ENCODE measurements at places on chromosomes 2 and 18.
A peak's percentile ranks its signal among the peaks of the same experiment; 100 is the strongest.

- no peak for DNase-seq
Observed at GRCh38 chr2:176202491-176202890, 14.0 kb downstream of the HOXD1 start.

DNA sequence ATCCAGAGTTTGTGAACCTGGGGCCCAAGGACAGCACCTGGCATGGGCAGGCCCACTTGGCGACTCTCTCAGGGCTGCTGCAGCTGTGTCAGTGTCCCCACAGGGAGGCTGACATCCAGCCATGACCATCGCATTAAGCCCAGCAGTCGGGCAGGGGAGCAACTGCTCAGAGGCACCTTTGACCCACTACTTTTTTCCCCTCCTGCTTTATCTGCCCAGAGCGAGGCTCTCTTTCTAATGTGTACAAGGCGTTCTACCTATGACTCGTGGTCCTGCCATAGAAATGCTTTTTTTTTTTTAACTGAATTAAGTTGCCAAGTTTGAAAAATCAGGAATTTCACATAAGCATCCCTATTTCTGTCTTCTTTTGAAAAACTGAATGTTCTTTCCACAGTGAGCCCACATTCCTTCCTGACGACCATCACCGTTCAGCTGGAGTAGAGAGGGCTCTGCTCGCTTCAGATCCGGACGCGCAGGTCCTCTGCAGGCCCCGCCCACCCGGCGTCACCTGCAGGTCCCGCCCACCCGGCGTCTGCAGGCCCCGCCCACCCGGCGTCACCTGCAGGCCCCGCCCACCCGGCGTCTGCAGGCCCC lies 403 bp upstream of the CLUL1 start:
- DNase-seq: no peak

DNA sequence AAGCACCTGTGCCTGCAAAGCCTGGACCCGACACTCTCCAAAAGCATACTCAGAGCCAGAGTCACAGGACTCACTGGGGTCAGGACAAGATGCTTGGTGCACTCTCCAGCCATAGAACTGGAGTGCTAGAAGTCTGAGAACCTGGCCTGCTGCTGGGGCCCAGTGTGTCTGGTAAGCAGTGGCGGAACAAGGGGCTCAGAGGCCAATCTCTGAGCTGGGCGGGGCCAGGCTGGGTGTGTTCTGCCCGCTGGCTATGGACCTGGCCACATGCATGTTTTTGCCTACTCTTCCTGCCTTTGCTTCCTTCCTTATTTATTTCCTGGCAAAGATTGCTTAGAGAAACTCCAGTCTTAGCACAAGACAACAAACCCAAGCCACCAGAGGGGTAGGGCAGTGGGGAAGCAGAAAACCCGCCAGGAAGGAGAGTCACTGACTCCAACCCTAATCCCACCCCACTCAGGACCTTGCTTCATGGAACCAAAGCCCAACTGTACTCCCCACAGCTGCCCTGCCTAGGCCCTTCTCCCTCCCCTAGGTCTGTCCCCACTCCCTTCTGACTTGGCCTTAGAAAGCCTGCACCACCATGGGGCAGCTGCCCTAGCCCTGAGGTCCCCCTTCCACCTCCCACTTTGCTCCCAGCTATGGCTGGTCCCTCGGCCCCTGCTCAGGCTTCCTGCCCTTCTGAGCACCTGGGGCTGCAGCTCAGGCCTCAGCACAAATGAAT lies 315.5 kb downstream of the CELF4 start:
- no peak for DNase-seq

GRCh38 chr2:3602553-3603339 lies 7.8 kb downstream of the COLEC11 start:
- no peak for DNase-seq

GRCh38 chr18:56327191-56327885 lies 311.1 kb downstream of the TXNL1 start:
- no peak for DNase-seq

DNA sequence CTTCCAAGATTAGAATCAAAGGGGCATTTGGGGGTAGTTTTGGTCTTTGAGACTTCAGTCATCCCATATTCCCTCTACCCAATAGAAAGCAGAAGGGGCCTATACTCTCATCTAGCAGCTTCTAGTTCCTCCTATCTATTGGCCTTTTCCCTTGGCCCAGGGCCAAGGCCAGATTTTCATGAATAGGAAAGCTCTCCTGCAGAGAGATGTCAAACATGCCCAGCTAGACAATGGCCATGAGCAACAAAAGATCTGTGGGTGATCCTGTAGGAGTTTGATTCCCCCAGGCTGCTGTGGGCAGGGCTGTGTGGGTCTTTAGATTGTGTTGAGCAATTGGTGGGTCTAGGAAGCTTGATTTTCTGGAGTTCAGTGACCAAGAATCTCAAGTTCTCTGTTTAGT lies 2.9 kb upstream of the ADCYAP1 start:
- no peak for DNase-seq

GRCh38 chr2:128446049-128446873 lies 127.6 kb upstream of the HS6ST1 start:
- no peak for DNase-seq

- DNase-seq: no peak
Observed at GRCh38 chr2:171566057-171566456, 43.8 kb downstream of the CYBRD1 start.

- DNase-seq: no peak
Observed at GRCh38 chr2:216629784-216630183, 3.4 kb upstream of the IGFBP2 start.

DNA sequence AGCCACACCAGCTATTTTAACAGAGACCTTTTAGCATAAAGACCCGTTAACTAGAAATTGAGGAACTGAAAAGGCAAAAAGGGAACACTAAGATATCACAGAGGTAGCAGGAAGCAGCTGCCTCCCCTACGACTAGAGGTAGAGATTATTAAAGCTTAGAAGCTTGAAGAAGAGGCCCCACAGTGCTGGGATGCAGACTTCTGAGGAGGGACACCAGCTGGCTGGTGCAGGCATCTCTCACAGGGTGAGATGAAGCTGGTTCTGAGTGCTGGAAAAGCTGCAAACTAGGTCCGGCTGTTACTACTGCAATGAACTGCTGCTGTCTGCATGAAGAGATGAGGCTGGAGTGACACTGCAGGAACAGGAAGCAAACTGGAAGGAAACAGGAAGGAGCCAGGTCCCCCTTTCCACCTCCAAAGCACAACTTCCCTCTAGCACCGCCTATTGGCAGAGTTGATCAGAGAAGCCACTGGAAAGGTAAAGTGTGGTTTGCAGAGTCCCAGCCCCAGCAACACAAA lies 61.2 kb upstream of the MRPS9 start:
- no peak for DNase-seq

DNA sequence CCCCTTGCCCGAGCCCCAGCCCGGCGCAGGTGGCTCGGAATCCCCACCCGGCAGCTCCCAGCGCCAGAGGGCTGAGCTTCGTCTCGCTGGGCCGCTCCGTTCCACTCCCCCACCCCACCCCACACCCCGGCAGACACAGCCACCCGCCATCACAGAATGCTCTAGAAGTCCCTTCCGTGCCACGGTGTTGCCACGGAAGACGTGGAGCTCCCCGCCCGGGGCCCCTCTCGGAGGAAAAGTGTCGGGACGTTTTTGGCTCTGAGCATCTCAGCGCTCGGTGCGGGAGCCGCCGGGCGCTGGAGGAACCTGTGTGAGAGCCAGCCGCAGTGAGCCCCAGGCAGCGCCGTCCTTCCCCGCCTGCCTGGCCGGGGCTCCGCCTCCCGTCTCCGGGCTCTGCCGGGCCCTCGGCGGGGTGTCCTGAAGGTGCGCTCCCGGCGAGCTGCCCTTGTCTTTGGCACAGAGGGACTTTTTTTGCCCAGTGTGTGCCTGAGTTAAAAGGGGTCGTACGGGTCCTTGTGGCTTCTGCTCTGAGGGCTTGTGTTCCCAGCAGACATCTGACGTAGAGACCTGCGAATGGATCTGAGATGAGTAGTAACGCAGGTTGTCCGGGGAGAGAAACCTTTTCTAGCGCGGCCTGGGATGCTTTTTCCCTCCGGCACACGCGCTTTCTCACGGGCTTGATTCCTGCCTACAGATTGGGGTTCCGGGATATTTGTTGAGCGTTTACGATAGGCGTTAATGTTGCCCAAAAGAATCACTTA lies 1.8 kb downstream of the ZCCHC2 start:
- DNase-seq: peak; percentile 55

DNA sequence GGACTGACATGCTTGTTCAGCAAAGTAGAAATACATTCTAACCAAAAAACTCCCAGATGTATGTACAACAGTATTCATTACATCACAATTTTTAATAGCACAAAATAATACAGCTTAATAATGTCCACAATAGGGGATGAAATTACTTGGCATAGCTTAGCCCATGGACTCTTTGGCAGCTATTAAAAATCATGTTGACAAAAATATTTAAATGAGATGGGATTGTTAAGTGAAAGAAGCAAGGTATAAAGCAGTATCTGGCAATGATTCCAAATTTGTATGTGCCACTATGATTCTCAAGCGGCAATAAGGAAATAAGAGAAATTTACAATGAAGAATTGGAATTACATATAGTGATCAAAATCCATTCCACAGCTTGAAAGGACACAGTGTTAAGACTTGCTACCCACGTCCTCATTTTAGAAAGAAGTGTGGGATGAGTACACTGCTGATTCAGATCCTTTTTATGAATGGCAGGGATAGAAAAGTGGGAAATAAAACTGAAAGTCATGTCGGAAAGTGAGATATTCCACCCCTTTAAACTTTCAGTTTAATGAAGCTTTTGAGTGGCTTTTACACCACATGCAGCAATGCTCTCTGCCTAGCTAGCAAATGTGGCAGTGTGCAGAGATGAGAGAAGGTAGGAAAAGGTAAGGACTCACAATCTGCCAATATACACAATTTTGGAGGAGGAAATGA lies 2.4 kb downstream of the GAREM1 start:
- DNase-seq: no peak

DNA sequence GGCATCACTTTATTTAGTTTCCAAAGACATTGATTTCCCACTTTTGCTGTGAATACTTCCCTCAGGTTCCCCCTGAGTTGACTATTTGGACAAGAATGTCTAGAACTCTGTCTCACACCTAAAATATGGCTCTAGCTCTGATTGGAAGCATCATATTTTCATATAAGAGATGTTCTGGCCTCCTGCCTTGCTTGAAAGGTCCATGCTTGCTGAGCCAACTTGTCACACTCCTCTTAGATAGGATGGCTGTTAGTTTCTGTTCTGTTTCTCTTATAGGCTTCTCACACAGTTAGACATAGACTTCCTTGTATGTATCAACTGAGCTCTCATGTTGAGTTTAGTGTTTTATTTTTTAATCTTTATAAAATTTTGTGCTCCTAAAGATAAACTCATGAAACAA lies 87.1 kb downstream of the CNTNAP5 start:
- no peak for DNase-seq

DNA sequence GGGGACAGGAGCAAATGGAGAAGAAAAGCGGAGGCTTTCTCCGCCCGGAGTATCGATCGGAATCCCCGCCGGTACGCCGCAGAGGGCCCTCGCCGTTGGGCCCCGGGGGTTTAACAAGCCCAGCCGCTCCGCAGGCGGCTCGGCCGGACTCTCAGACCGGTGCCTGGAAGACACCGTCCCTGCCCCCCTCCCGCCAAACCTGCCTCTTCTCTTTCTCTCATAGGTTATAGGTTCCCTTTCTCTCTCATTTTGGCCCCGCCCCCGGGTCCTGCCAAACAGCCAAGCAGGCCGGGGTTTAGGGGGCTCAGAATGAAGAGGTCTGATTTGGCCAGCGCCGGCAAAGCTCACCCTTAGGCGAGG lies 4.4 kb downstream of the ONECUT2 start:
- DNase-seq: no peak

- DNase-seq: no peak
Observed at GRCh38 chr2:151862700-151863099, 34.5 kb upstream of the ARL5A start.

GRCh38 chr18:8003878-8004675 lies 437.0 kb downstream of the PTPRM start:
- no peak for DNase-seq

DNA sequence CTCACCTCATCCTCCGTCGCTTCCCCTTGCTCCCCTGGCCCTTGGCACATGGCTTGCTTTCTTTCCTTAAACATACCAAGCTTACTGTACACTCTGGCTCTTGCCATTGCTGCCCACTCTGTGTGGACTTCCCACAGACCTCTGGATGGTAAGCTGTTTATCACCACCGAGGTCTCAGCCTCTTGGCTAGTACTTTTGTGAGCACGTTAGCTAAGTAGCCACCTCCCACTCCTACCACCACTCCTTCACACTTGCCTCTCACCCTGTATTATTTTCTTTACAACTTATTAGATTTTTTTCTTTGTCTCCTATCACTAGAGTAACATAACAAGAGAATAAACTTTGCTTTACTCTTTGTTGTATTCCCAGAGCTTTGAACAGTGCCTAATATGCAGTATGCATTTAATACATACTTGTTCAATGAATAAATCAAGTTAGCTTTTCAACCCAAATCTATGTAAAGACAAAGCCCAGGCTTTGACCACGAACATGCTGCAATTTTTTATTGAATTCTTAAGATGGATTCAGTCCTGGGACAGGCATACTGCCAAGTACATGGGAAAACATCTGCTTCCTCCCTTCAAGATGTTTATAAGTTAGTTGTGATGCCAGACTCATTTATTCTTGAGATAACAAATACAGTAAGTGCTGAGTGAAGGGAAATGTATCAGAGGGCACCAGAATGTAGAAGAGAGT lies 25.0 kb upstream of the MSGN1 start:
- DNase-seq: no peak

GRCh38 chr2:143205106-143205764 lies 76.0 kb downstream of the ARHGAP15 start:
- DNase-seq: no peak

- DNase-seq: no peak
Observed at GRCh38 chr2:207289295-207290018, 123.7 kb upstream of the KLF7 start.

DNA sequence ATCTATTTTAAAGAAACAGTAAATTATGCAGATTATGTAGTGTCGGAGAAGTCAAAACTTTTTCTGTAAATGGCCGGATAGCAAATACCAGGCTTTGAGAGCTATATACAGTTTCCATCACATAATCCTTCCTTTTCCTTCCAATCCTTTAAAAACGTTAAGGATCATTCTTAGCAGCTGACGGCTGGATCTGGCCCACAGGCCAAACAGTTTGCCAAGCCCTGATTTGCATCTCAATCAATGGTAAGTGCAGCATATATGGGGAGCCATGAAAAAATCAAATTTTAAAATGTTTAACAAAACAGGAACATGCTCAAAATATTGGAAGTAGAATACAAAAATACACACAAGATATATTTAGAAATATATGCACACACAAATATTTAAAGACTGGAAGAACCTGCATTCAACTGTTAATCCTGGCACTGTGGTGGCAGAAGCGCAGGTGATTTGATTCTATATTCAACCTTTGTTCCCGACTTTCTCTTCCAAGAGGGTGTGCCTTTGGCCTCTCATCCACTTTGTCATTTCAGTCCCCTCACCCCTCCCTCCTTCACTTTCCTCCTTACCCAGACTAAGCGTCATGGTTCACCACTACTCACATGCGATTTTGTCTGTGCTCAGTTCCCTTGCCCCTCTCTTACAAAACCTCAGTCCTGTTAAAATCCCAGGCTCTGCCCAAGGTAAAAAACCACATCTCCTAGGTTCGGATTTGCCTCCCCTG lies 27.3 kb downstream of the NDUFA10 start:
- no peak for DNase-seq

GRCh38 chr2:203025592-203025991 lies 10.9 kb downstream of the NBEAL1 start:
- DNase-seq: no peak

GRCh38 chr2:176138923-176139660 lies 9.6 kb downstream of the HOXD8 start:
- DNase-seq: no peak

- no peak for DNase-seq
Observed at GRCh38 chr2:77191665-77192064, 330.5 kb downstream of the LRRTM4 start.

GRCh38 chr18:45945669-45946068 lies 21.5 kb downstream of the EPG5 start:
- DNase-seq: no peak

Measured in stimulated activated CD4-positive, alpha-beta T cell treated with anti-CD3 and anti-CD28 coated beads, Interleukin-4, amount 100 ng/mL, for 4 hours (primary cell).